Naive thymus-derived CD8-positive, alpha-beta T cell (primary cell): ENCODE measurements at places on chromosomes 3 and 15.

DNA sequence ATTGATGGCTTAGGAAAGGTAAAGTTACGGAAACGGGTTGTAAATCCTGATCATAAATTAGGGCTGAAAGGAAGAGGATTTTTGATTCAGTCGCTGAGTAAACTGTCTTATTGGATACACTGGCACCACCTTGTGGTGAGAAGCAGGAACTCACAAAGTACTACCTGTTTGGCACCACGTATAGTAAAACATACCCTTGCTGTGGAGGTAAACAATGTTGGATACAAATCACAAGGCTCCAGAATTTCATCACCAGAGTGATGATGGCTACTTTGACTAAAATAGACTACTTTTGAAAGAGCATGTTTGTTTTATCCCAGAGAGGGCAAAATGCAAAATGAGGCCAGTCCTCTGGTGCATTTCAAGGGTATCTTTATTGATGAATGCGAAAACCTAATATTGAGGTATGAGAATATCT lies 216.9 kb downstream of the IGSF11 start:
- no peak for DNase-seq

DNA sequence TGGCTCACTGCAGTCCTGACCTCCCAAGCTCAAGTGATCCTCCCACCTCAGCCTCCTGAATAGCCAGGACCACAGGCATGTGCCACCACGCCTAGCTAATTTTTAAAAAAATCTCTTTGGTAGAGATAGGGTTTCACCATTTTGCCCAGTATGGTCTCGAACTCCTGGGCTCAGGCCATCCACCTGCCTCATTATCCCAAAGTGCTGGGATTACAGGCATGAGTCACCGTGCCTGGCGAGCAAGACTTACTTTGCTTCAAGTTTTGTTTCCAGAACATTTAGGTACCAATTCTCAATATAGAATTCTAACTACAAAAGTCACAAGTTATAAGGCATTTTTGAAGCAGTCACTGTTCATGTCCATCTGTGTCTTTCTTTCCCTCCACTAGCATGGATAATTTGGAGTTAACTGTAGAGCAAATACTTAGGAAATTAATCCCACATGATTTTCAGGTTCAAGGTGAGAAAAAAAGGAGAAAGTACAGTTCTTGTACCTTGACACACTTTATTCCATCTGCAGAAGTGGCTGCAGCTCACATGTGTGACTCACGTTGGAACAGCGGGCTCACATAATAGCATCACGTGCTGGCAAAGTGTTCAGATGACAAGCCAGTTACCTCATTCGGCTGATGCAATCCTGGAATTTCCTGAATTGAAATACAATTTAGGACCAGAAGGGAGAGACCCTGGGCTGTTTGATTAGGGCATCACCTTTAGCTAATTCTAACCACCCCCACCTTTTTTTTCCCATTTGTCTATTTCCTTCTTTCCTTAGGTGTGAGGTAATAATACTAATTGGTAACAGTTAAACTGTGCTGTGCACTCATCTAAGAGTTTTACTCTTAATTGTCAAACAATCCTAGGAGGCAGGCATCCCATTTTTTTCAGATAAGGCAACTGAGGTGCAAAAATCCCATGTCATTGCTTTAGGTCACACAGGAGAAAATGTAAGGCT lies 46.9 kb upstream of the NEDD4 start:
- DNase-seq, result no peak

DNA sequence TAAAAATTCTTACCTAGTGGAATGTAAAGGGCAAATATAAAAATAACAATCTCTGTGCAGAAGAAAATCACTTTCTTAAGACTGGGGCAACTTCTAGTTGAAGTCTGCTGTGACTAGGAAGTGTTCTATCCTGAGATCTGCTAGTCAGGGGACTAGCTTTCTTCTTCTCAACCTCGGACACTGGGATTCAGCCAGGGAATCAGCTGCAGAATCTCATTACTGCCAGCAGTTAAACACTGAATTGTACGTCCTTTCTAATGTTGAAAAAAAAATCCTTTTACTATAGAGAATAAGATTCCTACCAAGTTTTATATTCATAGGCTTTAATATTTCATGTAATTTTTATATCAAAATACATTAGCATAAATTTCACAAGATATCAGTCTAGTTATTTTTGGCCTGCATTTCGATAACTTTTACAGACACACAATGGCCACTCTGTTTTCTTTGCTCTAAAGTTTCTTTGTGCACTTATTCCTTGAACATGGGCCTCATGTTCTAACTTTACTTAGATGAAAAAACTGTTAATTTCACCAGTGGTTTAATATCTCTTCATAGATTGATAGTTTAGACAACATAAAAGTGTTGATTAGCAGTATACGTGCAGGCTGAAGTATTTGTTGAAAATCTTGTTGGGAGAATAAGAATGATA lies 2.6 kb upstream of the NEO1 start:
- no peak for DNase-seq

DNA sequence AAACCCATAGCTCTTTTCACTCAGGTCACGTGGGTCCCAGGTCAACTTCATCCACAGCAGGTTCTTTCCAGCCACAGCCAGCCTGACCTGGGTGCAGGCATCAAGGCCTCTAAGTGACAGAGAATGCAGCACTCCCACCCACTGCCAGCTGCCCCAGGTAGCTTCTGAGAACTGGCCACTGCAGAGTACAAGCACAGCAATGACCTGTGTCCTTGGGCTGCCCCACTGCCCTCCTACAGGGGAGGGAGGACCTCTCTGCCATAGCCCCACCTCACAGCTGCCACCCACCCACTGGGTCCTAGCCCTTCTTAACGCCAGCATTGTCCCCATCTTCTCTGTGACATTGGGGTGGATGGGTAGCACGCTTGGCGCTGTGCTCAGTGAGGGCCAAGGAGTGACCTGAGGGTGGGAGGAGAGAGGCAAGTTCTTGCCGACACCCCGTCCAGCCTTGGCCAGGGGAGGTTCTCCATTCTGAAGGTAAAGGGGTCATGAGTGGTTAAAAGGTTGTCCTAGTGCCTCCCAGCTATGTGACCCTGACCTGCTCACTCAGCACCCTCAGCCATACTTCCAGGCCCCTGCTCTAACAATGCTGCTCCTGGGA lies 12.4 kb downstream of the CISH start:
- no peak for DNase-seq

GRCh38 chr3:24834442-24834841 lies 339.8 kb upstream of the THRB start:
- no peak for DNase-seq

GRCh38 chr3:123126031-123126430 lies 59.2 kb downstream of the PDIA5 start:
- DNase-seq, result no peak

GRCh38 chr3:24177201-24177600 lies 232.1 kb downstream of the NR1D2 start:
- DNase-seq, result no peak

DNA sequence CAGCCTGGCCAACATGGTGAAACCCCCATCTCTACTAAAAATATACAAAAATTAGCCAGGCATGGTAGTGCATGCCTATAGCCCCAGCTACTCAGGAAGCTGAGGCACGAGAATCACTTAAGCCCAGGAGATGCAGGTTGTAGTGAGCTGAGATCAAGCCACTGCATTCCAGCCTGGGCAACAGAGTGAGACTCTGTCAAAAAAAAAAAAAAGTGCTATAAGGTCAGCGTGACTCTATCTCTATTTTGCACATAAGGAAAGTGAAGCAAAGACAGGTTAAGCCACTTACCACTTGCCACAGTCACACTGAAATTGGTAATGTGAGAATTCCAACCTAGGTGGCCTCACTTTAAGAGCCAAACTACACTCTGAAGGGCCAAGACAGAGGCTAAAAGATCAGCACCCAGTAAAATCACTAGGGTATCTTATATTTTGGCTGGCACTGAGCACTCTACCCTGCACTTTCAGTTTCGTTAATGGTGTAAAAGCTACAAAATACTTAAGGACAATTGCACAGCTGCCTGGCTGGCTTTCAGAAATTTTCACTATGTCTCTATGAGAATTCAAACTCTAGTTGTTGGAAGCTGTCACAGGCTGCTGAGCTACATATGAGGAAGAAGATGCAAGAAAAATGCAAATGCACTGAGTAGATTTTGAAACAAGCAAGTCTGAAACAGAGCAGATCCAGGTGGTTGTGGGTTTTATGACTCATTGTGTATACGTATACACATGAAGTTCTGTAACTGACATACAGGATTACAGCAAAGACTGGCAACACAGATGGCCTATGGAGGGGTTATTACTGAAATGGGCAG lies 32.7 kb downstream of the TRANK1 start:
- no peak for DNase-seq

GRCh38 chr3:48118322-48118721 lies 69.9 kb downstream of the CDC25A start:
- DNase-seq, result no peak

GRCh38 chr15:83886321-83886720 lies 232.4 kb downstream of the ADAMTSL3 start:
- no peak for DNase-seq
